DMS53 (cell line): ENCODE measurements at places on chromosomes 2 and 18.

DNA sequence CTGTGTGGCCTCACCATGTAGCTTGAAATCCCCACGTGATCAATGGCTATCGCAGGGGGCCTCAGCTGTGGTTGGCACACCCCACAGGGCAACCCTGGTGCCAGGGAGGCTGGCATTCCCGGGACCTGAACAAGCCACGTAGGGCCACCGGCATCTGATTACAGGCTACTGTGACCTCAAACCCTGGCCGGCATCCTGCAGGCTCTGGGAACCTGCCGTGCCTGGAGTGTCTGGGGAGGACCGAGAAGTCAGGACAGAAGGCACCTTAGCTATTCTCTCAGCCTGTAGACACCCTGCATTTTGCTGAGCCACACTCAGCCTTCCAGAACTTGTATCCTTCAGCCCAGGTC, 213.0 kb downstream of the GLI2 start:
- DNase-seq: no peak

- no peak for DNase-seq
Measured at GRCh38 chr2:219744066-219744465, 116.6 kb downstream of the SLC4A3 start.

- DNase-seq: no peak
Measured at GRCh38 chr2:229417176-229417575, 146.1 kb upstream of the PID1 start.

GRCh38 chr18:32386471-32386870, 84.2 kb downstream of the GAREM1 start:
- no peak for DNase-seq

GRCh38 chr2:219918254-219918653, 290.8 kb downstream of the SLC4A3 start:
- no peak for DNase-seq

DNA sequence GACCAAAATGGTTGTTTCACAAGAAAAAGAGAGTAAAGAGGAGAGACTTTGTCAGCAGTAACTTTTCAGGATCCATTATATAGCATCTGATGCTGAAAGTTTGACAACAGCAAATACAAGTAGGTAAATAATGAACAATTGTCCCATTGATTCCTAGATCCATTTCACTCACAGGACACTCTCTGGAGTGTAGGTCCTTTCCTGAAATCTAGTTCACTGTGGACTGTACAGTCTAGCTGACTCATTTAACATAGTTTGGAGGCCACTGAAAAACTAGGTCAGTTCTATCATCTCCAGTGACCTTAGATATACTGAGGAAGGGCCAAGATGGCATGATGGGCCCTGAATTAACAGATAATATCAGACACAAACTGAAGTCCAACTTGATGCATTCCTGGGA, 19.3 kb upstream of the NEB start:
- DNase-seq: no peak

GRCh38 chr2:189580658-189581353, at the start of gene SLC40A1:
TSS of gene SLC40A1 (minus strand) at chr2:189580786. CDS start at chr2:189580460, 326 bp downstream.
- peak; percentile 94 for DNase-seq

DNA sequence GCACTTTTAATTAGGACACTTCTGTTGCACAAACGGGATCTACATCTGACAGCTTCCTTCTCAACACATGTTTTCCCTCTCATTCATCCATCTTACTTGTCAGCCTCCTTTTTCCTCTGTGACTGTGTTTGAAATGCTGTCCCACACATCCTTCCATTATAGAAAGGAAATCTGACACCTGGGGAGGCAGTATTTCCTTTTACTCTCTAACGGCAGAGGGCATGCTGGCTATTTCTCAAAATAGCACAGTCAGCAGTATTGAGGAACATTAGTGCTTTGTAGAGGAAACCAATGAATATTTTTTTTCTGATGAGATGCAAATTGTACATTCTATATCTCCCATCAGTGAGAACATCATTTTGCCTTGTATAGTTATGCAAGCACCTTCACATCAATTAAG, 668.7 kb downstream of the SLC4A3 start:
- DNase-seq: peak; percentile 8

DNA sequence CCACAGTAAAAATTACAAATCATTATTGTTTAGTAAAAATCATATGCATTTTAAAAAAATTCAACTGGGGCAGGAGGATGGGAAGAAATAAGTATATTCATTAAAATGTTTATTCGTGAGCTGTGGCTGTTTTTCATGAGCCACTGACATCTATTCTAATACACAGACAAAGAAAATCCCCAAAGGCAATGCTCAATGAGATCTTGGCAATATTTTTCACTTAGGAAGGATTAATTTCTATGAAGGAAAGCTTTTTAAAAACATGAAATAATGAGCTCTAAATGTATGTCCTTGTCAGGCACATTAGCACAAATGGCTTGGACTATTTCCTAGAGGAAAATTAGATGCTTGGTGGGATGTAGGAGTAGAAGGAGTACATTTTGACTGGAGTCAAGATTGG, 262.0 kb upstream of the MMADHC start:
- DNase-seq: no peak

DNA sequence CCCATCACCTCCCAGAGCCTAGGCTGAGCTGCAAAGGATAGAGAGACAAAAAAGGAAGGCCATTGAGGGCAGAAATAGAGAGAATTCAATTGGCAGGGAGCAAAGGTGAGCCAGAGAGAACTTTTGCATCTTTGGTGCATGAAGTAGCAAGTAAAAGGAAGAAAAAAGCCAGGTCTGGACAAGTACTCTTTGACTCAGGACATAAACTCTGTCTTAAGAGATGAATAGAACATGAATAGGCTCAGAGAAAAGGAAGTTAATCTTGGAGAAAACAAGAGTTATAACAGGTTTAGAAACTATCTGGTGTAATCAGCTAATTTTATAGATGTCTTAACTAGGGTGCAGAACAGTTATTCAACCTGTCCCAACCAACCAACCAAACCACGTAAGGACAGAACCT, 95.2 kb downstream of the CNTNAP5 start:
- no peak for DNase-seq

- no peak for DNase-seq
Measured at GRCh38 chr2:236555481-236555880, 14.1 kb upstream of the ACKR3 start.

DNA sequence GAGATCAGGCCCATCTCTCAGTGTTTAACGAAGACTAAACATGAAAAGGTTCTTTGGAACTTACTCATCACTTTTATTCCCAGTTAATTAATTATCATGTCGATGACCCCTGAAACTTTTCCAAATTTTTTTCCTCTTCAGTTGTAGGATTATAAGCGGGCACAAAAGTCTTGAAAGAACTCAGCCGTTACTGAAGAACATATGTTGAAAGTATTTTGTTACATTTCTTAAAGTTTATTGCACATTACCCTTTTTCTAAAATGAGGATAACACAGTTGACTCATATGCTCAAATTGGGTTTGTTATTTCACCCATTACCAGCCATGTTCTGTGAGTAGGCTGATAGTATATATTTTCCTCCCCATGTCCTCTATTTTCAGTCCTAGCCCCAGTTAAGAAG, 75.9 kb upstream of the COL3A1 start:
- no peak for DNase-seq

- DNase-seq: no peak
Measured at GRCh38 chr2:45889620-45890370, 238.3 kb downstream of the PRKCE start.

- no peak for DNase-seq
Measured at GRCh38 chr18:59002974-59003594, 136.6 kb upstream of the SEC11C start.

GRCh38 chr2:190972213-190972612, 41.8 kb downstream of the STAT1 start:
- no peak for DNase-seq

- DNase-seq: no peak
Measured at GRCh38 chr2:234446404-234447076, 50.3 kb downstream of the ARL4C start.

GRCh38 chr2:150167711-150168110, 319.8 kb downstream of the RND3 start:
- peak; percentile 51 for DNase-seq

DNA sequence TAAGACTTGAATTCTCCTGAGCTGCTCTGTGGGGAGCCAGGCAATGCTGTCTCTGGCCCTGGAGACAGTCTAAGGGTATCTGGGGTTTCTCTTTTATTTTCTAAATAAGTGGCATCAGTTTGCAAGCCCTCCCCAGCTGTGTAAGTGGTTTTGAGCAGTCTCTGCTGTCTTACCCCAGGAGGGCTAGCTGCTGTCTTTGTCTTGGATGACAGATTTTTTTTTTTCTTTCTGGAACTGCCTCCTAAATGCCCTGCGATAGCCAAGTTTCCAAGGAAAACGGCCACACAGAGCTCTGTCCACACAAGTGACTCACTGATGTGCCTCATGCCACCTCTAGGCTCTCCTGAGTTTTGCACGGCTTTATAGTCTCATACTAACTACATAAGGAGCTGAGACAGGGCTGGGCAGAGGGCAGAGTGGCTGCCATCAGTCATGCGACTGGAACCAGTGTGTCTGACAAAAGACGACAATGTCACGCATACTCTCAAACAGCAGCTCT, 37.2 kb upstream of the THOC1 start:
- peak; percentile 87 for DNase-seq

DNA sequence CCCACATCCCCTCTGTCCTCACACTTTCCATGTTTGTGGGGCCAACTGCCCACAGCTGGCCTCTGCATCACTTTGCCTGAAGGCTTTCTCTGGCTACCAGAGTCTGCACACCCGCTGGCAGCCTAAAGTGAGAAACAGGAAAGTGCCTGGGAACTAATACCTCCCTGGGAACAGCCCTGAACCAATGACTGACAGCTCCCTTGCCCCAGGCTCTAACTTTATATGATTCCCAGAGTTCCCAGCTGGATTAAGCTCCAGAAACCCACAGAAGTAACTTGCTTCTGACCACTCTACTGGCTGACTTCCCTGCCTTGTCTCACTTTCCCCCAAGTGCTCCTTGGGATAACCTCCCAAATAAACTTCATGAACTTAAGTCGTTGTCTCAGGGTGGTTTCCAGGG, 159.6 kb upstream of the LMAN1 start:
- no peak for DNase-seq

DNA sequence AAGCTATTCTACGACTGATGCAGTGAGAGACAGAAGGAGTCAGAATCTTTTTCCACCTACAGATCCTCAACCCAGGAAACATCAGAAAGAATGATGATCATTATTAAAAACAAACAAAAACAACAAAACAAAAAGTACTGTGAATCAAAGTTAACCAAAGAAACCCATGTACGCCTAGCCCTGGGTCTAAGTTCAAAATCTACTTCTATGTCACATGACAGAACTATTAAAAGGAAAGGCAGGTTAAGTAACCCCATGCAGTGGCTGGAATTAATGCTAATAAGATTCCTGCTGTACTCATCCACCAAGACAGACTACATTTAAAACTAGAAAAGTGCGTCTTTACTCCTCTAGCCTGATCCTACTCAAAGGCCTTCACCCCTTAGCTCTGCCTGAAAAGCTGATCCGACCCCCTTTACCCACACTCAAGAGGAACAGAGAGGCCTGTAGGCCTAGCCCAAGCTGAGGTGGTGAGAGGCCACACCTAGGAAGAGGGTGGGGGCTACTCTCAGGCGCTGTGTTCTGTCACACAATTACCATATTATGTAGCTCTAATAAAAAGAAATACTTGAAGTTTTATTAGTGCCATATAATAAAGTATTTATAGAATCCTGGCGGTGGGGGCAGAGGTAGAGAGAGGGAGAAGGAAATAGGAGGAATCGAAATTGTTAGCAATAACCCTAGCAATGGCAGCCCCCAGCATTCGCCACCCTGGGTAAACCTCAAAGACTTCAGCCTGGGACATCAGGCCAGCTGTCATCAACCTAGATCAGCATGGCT, 37.1 kb downstream of the NHEJ1 start:
- DNase-seq: no peak

GRCh38 chr2:215120401-215120800, 18.0 kb downstream of the ABCA12 start:
- DNase-seq: no peak

GRCh38 chr2:15189216-15189615, 371.9 kb downstream of the NBAS start:
- no peak for DNase-seq

GRCh38 chr2:85583667-85584353, 421 bp upstream of the VAMP5 start:
- DNase-seq: no peak

- DNase-seq: peak; percentile 52
Measured at GRCh38 chr2:146734042-146734820, 1110.6 kb upstream of the ACVR2A start.

DNA sequence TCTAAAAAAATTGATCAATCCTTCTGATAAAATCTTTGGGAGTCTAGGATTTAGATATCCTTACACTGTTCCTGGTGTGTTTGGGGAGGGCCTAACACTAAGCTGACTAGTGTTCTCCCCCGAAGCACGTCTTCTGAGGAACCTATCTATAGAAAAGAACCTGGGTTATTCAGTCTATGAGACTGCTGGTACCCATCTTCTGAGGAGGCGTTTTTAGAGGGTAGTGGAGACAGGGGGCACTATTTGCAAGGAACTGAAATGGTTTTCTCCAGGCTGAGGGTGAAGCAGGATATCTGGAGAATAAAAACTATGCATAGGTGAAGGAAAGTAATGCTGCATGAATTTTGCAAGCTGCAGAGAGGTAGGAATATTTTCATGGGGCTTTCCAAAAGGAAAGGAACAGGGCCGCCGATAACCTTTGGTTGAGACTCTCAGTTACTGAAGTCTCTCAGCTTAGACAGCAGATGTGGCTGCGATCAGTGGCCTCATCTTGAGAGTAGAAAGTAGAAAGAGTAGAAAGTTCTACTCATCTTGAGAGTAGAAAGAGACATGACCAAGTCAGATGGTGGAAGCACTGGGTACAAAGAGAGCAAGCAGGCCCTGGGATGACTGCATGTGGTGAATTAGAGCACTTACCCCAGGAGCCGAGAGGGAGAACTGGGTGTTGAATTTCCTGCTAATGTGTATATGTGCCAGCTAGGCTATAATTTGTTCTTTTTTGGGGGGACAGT, 31.8 kb upstream of the KCNE4 start:
- DNase-seq: peak; percentile 4
